ENCODE measurements at places on chromosomes 1 and 21.

- no peak for DNase-seq
These were observed 50.2 kb upstream of the LHX8 start for GRCh38 chr1:75083848-75084514.

DNA sequence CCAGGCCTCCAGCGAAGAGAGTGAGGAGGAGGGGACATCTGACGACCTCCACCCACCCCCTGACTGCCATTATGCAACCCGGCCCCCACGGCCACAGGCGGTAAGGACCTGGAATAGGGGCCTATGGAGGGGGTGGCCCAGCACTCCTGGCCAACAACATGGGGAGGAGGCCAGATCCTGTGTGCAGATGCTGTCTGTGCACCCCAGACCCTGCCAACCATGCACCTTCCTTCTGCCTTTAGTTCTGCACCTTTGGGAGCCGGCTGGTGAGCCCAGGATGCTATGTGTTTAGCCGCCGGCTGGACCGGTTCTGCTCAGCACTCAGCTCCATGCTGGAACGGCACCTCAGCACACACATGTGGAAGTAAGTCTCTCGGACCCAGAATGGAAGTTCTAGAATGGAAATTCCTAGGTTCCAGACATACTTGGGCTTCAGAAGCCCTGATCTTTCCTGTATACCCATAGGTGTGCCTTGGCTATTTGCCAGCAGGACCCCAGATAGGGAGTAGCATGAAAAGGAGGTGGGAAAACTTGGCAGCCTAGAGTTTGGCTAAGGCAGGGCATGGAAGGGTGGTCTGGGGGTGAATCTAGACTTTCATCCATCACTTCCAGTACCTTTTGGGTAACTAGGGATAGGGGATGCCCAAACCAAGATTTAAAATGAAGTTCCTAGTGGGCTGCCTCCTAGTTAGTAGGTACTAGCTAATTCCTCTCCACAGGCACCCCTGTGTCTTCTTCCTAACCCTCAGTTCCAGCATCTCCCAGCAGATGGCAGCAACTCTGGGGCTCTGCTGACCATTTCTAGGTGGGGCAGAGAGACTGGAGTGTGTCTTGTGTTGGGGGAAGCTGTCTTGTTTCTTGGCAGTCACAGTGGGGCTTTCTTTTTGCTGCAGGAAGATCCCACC is 3.6 kb upstream of the CYB561D1 start:
- peak; percentile 70 for DNase-seq

GRCh38 chr1:185433667-185434066 is 116.6 kb upstream of the IVNS1ABP start:
- DNase-seq: no peak

GRCh38 chr1:117740496-117740895 is 134.6 kb downstream of the TENT5C start:
- no peak for DNase-seq

DNA sequence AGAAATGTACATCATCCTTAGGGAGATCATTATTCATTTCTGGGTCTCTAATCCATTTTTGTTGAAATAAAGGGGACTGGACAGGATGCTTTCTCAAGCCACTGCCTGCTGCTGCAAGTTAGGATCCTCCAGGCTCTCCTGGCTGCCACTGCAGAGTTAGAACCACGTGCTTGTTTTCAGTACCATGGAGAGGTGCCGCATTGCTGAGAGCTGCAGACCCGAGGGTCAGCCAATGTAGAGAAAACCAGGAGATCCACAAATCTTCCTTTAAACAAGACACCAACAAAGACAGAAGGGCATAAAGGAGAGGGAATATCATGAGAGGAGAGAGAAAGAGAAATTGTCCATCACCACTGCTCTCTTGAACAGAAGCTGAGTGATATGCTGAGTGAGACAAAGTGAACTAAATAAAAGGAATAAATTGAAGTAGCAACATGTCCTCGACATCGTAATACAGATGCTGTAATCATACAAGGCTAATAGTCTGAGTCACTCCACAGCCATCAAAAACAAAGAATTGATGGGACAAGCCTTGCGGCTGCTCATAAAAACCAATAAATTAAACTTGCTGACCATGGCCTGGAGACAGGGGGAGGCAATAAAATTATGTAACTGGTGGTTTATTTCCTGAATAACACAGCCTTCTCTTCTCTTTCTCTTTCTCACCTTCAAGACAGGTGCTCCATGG is 255.7 kb downstream of the OMA1 start:
- no peak for DNase-seq

DNA sequence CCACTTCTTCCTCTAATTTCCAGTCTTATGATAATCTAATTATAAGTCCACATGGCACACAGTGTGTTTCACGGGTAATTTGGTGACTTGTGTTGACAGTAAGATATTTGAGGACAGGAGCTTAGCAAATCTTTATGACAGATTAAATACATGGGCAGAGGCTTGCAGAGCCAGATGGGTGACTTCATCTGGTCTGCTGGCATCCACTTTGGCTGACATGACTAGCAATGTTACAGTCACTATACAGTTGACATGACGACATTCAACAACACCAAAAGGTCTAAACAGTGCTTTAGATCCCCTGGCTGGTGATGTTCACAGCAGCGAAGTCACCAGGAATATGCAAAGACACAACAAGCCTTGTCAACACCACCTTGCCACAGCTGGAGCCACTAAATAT is 147.2 kb downstream of the ETS2 start:
- DNase-seq: no peak

GRCh38 chr21:29196670-29197191 is 66.3 kb downstream of the MAP3K7CL start:
- DNase-seq: no peak

Measured in stimulated activated CD8-positive, alpha-beta memory T cell treated with anti-CD3 and anti-CD28 coated beads, Interleukin-15, amount 100 ng/mL, for 1 hour (primary cell).